ENCODE measurements at places on chromosomes 12 and 14.

GRCh38 chr12:162467-163307, 51.3 kb downstream of the SLC6A12 start:
- DNase-seq: no peak

- DNase-seq: no peak
Observed at GRCh38 chr14:71300566-71301330, 393.5 kb downstream of the PCNX1 start.

GRCh38 chr12:132275110-132275531, 54.3 kb downstream of the GALNT9 start:
- no peak for DNase-seq

DNA sequence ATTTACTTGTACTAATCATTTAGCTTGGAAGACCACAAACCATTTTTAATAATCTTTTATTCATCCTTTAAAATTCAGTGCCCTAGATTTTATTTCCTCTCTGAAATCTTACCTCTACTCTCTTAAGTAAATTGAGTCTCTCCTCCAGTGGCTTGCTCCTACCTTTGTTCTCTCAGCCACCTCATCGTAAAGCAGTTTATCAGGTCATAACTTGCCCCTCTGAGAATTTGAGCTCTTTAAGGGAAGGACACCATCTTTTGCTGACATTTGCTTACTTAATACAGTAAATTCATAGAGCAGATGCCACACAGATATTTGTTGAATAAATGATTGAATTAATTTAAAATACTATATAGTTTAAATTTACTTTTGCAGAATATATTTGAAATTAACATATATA, 794.3 kb downstream of the C12orf50 start:
- no peak for DNase-seq

GRCh38 chr12:107311682-107312081, 218.3 kb upstream of the CRY1 start:
- DNase-seq: no peak

DNA sequence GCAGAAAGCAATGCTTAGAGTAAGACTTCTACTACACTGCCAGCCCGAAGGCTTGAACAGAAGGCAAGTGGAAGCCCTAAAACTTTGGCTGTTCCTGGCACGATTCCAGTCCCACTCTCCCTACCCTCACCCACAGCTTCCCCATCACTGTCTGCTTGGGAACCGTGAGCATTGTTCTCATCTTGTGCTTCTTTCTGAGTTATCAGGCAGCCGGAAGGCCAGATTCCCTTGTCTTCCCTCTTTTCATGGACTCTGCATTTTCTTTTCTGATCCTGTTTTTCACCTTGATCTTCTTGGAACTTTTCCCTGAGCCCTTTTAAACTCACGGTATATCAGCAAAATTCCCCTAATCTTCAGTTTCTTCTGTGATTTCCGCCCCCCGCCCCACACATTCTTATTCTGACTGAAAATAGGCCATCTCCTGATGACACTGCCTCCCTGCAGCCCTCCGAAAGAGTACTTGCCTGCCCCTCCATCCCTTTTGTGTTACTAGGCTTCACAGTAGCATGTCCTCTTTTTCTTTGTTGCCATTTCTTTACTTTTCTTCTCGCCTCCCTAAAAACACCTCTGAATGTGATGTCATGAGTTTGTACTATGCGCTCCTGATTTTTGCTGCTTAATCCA, 29.9 kb downstream of the RCOR1 start:
- DNase-seq: no peak

DNA sequence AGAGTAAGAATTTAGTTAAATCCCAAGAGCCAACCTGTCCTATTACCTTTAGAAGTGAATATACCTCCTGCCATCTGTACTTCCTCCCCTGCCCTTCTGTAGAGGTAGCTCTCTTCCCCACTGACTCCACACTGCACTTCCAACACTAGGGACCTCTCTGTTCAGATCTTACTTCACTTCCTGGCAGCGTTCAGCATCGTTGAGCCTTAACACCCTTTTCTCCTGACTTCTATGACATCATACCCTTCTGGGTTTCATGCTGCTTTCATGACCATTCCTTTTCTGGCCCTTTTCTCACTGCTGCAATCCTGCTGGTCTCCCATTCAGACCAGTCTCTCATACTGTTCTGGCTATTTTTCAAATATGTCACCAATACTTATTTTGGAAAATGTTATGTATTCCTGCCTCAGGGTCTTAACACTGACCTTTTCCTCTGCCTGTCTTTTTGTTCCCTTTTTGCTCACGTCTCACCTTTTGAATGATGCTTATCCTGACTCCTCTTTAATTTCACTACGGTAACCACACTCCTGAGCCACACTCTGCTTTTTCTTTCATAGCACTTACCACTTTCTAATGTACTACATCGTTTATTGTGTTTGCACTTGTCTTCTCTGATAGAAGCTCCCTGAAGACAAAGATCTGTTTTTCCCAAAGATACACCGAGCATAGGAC, 67.6 kb downstream of the PLEKHA5 start:
- no peak for DNase-seq

- no peak for DNase-seq
Observed at GRCh38 chr12:13200841-13201240, 4.3 kb downstream of the EMP1 start.

DNA sequence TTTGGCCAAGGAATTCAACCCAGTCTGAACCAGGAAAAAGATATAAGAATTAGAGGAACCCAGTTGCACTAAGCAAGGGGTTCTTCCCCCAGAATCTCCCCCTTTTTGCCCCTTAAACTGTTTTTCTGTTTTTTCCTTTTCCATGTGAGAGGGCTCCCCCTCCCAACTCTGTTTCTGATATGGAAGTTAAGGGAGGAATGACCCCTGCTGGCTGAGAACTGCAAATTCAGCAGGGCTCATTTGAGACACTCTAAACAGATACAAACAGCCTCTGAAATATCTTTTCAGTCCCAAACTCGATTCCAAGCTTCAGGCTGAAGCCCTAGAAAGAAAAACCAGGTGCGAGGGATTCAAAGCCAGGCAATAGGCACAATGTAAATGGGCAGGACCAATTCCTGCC, 132.7 kb downstream of the SLC41A2 start:
- no peak for DNase-seq

GRCh38 chr12:91833780-91834359, 311.8 kb downstream of the BTG1 start:
- DNase-seq: no peak

DNA sequence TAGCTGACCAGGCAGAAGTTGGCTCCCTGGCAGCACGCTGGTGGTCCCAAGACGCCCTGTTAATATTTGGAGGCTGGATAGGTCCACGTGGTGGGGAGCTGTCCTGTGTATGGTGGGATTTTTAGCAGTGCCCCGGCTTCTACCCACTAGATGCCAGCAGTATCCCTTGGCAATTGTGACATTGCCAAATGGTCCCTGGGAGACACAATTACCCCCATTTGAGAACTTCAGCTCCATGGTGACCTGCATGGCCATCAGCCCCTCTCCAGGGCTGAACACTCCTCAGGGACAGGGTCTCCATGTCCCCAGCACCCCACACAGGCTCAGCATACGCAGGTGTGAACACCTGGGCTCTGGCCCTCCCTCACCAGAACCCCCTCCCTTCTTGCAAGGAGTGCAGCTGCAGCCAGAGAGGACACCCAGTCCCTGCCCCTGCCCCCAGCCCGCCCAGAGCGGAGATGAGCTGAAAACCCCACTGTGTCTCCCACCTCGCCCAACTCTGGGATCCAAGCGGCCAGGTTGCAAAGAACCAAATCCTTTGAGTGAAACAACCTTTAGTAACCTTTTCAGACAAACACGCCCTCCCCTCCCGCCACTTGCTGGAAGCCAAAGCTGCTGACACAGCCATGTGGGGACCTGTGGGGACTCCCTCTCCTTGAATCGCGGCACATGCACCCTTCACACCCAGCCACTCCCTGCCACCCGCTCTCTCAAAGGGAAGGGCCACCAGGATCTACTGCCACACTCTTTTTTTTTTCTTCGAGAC, 120.4 kb downstream of the CALM1 start:
- DNase-seq: no peak

GRCh38 chr12:106759526-106760183, 14.8 kb upstream of the RIC8B start:
- DNase-seq: no peak

Measured in stimulated activated naive CD4-positive, alpha-beta T cell (primary cell).